ENCODE measurements at places on chromosomes 7 and 10. TPM values are rescaled to one million over a fixed set of nuclear protein-coding genes. Genes with fewer than 3 reads are reported as not detected.

DNA sequence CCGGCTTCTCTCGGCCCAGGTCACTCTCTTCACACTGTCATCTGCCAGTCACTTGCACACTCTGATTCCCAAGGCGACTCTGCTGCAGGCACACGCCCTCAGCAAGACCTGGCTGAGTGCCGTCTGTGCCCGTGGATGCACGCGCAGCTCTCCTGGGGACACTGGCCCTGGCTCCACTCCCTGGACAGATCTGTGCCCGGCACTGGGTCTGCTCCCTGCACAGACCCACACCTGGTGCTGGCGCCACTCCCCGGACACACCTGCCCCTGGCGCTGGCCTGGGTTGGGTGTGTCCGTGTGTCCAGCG, 133.2 kb downstream of the DNAJB6 start:
- peaks cover 13% of the 10 kb centered on the region for H3K4me1 ChIP-seq
- no peaks in the 10 kb centered on the region for H3K36me3 ChIP-seq
- DNase-seq = peak; percentile 29
- no peak overlapping the region for H3K27ac ChIP-seq

DNA sequence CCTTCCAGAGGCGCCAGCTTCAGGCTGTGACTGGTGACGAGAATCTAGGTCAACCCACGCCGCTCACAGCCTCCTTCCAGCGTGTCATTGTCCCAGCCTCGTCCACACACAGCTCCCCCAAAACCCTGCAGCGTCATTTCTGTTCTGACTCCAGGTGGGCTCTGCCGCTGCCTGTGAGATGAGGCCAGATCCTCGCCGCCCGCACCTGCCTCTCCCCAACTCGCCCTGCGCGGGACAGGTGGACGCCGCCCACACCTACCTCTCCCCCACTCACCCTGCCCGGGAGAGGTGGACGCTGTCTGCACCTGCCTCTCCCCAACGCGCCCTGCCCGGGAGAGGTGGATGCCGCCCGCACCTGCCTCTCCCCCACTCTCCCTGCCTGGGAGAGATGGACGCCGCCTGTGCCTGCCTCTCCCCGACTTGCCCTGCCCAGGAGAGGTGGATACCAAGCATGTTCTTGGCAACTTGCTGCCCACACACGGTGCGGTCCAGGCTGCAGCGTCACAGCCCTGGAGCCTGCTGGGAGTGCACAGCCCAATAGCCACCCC, 32.0 kb upstream of the CFAP46 start:
- DNase-seq = peak; percentile 53
- H3K4me1 ChIP-seq = no peaks in the 10 kb centered on the region
- no peaks in the 10 kb centered on the region for H3K36me3 ChIP-seq

- peak overlapping the region; percentile 60 for H3K4me3 ChIP-seq
- DNase-seq = no peak
- peak overlapping the region; percentile 76 for H3K27ac ChIP-seq
- no peaks in the 10 kb centered on the region for H3K36me3 ChIP-seq
- peaks cover 27% of the 10 kb centered on the region for H3K4me1 ChIP-seq
Measured at GRCh38 chr10:110672580-110672919, 28.4 kb downstream of the RBM20 start.

DNA sequence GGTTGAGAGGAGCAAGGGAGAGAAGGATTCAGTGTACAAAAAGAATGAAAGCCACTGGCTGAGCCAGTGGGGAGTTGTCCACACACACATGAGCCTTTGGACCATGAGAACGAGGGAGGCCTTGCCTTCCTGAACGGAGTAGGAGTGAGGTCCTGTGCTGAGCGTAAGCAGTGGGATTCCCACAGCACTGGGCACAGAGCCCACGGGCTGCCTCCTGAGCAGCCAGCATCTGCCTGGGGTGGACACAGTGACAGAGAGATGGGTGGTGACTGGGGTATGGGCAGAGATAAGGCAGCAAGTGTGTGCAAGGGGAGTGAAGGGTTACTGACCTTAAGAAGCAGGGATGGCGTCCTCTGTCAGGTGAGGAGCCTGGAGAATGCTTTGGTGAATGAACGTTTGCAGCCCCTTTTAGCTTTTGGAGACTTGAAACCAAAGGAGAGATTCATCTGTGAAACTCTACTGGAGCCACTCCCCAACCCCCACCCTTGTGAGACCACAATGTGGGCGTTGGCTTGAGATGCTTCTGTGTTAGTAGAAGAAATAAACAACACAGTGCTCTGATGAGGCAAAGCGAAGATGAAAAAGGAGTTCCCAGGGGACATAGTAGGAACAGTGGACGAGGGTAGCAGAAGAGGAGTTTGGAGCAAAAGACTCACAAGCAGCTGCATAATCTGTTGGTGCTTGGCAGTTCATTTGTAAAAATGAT, 56.5 kb downstream of the FIGNL1 start:
- H3K4me3 ChIP-seq = no peak overlapping the region
- peaks cover 5% of the 10 kb centered on the region for H3K27me3 ChIP-seq
- no peak overlapping the region for H3K27ac ChIP-seq
- no peaks in the 10 kb centered on the region for H3K4me1 ChIP-seq
- no peak for DNase-seq

BMPER gene
- total RNA-seq = 2.1 TPM

CYP2C19 gene
- total RNA-seq = not detected

Measured in sigmoid colon (tissue), 7 donors.